ENCODE measurements at places on chromosomes 3 and 15.

GRCh38 chr3:69250014-69250413, 127.6 kb upstream of the LMOD3 start:
- peak; percentile 46 for DNase-seq

- DNase-seq, result peak; percentile 84
Measured at GRCh38 chr3:141454906-141455602, 31.8 kb upstream of the RASA2 start.

DNA sequence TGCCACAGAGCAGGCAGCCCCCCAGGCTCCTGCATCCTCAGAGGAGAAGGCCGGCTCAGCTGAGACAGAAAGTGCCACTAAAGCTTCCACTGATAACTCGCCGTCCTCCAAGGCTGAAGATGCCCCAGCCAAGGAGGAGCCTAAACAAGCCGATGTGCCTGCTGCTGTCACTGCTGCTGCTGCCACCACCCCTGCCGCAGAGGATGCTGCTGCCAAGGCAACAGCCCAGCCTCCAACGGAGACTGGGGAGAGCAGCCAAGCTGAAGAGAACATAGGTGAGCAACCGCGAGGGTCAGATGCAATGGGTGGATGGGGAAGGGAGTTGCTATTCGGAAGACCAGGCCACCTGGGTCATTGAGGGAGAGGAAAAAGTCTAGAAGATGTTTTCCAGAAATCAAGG, 53.0 kb downstream of the GAP43 start:
- DNase-seq, result no peak

DNA sequence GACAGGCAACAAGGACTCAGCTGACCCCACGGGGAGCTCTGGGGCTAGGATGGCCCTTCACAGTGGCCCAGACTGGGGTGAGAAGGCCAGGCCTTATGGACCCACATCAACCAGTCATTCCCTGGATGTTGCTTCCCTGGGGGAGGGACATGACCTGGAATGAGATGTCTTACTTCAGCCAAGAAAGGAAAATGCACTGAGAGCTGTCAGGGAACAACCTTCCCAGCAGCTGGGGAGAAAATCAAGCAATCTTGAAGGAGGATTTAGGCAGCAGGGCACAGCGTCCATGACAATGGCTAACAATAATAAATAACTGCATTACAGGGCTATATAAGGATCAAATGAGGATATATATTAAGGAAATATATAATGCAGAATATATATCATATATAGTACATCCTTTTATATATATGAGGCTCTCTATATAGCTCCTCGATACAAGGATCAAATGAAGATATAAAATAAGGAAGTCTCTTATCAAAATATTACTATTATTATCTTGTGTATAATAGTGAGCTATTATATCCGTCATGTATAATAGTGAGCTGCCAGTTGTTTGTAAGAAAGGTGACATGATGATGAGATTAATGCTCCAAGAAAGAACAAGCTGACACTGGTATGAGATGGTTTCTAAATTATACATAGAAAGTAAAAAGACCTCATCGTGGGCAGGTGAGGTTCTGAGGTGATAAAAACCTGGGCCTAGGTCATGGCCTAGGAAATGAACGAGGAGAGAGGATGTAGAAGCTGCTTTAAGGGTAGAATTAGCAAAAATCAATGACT, 117.8 kb upstream of the LIPC start:
- DNase-seq, result no peak

- DNase-seq, result no peak
Measured at GRCh38 chr3:147838652-147839051, 429.5 kb downstream of the ZIC1 start.
